ENCODE measurements at places on chromosomes 7 and 10.

DNA sequence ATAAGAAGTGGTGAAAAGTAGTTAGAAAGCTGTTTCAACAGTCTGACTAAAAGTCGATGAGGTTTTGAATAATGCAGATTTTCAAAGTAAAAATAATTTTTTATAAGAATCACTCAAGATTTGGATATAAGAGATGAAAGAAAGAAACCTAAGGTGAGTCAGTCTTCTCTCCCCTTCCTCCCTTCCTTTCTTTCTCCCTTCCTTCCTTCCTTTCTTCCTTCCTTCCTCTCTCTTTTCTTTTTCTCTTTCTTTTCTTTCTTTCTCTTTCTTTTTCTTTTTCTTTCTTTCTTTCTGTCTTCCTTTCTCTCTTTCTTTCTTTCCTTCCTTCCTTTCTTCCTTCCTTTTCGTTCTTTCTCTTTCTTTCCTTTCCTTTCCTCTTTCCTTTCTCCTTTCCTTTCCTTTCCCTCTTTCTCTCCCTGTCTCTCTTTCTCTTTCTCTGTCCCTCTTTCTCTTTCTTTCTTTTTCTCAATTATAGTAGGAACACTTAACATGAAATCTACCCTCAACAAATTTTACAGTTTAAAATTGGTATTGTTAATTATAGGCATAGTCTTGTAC is 308.6 kb downstream of the ARL4A start:
- no peak for DNase-seq

- DNase-seq = no peak
These were observed 90.1 kb upstream of the PIK3CG start for GRCh38 chr7:106774768-106775551.

DNA sequence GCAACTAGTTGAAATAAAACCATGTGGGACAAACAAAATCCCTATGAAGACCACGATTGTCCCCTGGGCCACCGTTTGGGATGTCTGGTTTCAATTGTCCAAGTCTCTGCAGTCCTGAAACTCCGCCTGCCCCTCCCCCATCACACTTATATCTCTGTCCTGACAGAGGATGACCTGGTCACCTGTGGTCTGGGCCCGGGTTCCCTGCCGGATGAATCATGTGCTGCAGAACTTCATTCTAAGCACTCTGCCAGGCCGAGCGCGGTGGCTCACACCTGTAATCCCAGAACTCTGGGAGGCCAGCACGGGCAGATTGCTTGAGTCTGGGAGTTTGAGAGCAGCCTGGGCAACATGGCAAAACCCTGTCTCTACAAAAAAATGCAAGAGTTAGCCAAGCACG is 91.1 kb downstream of the COL13A1 start:
- no peak for DNase-seq

DNA sequence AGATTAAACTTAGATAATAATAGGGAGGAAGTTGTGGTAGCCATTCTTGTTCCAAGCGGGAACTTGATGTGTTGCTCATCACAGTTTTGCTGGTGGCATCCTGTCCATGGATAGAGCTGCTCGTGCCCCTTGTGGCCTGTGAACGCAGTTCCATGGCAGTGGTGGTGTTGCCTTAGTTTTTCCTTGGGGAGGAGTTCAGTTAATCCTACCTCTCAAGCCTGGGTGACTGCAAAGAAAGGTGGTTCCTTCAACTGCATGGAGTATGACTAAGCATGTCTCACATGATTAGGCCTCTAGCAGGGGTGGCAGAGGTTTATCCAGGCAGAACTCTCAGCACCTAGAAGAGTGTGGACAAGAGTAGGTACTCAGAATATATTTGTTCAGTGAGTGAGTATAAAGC is 99.7 kb downstream of the MAPK8 start:
- peak; percentile 32 for DNase-seq

GRCh38 chr7:18222636-18223035 is 195.0 kb upstream of the PRPS1L1 start:
- DNase-seq = no peak
